ENCODE measurements at places on chromosomes 5 and 9.

DNA sequence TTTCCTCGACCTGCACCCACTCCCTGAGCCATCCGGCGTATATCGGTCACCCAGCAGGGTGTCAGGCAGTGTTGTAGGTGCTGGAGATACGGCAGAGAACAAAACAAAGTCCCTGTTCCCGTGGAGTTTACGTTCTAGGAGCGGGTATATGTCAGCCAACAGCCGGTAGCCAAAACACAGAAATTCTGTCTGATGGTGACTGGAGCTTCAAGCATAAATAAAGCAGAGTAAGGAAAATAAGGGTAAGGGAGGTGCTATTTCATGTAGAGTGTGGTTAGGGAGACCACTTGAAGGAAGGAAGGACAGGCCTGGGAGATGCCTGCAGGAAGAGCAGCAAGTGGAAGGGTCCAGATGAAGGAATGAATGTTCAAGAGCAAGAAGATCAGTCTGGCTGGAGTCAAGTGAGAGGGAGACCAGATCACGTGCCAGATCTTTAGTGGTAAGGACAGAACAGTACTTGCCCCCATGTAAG, 783 bp upstream of the ZFR start:
- DNase-seq: no peak

DNA sequence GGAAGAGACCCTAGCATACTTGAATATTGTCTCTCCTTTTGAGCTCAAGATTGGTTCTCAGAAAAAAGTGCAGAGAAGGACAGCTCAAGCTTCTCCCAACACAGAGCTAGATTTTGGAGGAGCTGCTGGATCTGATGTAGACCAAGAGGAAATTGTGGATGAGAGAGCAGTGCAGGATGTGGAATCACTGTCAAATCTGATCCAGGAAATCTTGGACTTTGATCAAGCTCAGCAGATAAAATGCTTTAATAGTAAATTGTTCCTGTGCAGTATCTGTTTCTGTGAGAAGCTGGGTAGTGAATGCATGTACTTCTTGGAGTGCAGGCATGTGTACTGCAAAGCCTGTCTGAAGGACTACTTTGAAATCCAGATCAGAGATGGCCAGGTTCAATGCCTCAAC, 9.5 kb downstream of the RNF14 start:
- DNase-seq: no peak

GRCh38 chr5:71891856-71892255, 172.8 kb downstream of the CARTPT start:
- no peak for DNase-seq

GRCh38 chr5:121987685-121988073, 25.9 kb downstream of the SRFBP1 start:
- DNase-seq: no peak

GRCh38 chr9:1443450-1443849, 393.3 kb downstream of the DMRT2 start:
- DNase-seq: no peak

- DNase-seq: no peak
Measured at GRCh38 chr9:85339338-85339737, 402.4 kb downstream of the AGTPBP1 start.

DNA sequence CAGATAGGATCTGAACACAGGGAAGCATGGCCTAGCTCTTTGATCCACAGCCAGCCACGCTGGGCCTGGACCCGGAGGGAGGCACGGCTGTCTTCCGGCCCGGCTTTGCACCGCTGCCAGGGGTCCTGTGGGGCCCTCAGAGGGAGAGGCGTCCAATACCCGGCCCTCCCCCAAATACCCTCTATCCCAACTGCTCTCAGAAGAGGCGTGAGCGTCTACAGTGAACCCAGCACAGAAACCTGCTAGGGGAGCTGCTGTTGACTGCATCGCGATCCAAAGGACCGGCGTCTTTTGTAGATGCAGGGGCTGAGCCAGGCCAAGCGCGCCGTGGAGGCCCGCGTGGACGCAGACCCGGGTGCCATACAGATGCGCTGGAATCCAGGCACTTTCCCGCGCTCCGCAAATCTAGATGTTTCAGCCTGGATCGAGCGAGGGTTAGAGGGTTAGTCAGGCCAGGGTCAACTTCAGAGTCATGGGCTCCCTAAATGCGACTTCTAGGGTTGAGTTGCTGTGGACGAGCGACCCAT, 1.1 kb upstream of the TCF7 start:
- DNase-seq: no peak
